ENCODE measurements at places on chromosomes 2 and 18.

DNA sequence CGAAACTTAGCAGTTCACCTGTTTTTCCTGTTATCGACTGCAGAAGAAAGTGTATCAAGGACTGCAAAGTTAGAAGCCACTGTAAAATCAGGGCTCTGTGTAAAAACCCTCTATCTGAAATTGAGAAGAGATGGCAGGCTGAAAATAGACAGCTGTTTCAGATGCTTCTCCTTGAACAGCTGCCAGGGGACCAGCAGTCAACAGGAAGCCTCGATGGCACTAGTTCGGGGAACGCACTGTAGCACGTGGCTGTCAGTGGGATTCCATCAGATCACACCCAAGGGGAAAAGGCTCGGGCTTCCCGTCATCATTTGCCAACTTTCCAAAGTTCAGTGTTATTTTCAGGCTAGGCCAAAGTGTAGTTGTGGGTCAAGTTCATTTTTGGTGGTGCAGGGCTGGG lies 316.9 kb downstream of the TXNL1 start:
- DNase-seq = no peak

DNA sequence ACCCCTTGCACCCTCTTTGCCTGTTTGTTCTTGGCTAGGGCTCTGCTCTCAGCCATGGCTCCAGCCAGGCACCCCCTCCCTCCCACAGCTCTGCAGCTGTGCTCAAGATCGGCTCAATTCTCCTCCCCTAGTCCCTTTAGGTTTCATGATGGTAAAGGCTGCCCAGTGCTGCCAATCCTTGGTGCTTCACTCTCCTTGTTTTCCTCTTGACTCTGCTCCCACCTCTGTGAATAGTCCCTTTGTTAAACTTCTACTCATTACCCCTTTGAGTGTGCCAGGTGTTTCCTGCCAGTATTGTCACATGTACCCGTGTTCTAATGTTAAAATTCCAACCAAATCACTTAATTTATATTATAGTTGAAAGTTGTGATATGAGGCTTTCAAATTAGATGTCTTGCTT lies 101.0 kb upstream of the CERS6 start:
- no peak for DNase-seq

- no peak for DNase-seq
These were observed 46.2 kb downstream of the LHCGR start for GRCh38 chr2:48709096-48710034.

DNA sequence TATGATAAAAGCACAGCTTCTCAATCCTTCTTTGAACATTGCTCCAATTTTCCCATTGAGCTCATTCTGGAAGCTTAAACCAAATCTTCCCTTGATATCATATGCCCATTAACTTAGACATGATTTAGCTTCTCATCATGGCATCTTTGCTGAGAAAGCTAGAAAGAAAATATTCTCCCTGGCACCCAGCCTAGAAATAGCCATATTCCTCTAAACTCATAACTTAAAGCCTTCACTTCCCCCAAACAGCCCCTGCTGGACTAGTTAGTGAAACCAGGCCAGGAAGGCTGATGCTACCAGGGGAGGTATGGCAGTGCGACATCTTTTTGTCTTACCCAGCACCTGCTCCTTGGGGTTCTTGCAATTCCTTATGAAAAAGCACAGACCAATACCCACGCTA lies 4.3 kb downstream of the AAK1 start:
- no peak for DNase-seq

DNA sequence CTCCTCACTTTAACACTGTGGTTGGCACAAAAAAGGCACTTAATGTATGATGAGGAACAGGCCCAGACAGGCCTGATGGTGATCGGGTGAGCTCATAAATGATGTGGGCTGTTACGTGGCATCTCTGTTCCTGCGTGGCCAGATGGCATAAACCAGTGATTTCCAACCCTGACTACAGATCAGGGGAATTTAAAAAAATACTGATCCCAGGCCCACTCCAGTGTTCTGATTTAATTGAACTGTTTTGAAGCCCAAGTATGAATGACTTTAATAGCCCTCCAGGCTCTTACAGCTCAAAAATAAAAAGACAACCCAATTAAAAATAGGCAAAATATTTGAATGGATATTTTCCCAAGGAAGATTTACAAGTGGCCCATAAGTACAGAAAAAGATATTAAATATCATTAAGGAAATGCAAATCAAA lies 48.2 kb downstream of the LIPG start:
- no peak for DNase-seq

DNA sequence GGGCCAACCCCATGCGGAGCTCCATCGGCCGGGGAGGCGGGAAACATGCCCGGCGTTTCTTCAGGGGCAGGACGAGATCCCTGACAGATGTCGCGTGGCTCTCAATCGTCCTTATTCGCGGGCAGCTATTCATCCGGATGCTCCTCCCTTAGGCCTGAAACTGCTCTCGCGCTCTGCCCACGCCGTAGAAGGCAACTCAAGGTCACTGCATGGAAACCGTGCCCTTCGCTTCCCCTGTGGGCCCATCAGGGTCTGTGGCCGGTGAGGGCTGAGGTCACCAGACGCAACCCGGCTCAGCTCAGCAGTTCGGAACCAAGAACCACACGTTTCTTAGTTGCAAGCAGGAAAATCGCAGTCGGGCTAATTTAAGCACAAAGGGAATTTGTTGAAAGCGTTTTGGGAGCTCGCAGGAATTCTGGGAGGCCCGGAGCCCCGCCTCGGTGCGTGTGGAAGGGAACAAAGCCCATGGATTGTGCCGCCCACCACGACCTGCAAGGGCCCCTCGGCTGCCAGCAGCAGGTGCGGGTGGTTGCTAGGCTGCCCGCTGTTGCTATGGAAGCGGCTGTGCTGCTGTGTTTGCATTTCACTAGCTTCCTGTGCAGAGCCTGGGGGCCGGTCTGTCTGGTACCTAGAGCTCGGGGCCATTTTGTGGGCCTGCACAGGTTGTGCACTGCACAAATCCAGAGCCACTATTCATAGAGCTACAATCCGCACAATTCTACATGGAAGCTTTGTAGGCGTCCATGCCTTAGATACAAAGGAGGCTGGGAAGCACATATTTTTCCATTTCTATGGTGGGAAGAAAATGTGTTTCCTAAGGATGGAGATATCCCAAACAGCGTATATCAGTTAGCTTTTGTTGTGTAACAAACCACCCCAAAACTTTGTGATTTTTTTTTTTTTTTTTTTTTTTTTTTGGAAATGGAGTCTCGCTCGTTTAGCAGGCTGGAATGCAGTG lies 6.0 kb upstream of the ALLC start:
- DNase-seq = peak; percentile 86

DNA sequence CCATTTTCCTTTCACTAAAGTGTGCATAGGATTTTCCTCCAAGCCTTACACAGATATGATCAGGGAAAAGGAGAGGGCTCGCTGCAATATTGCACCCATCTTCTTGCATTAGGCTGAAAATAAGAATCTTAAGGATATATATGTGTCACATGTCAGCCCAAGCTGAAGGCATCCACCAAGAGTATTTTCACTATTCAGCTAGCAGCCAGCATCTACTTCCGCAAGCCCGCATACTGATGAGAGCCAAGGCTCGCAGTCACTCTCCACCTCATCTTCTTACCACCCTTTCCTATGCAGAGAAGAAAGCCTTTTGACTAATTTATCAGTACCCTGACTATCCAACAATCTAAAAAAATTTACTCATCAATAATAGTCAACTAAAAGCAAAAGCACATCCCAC lies 6.1 kb downstream of the TMEM163 start:
- no peak for DNase-seq

GRCh38 chr2:8380566-8380965 lies 301.3 kb upstream of the ID2 start:
- no peak for DNase-seq
